ENCODE measurements at places on chromosomes 16 and 17.

DNA sequence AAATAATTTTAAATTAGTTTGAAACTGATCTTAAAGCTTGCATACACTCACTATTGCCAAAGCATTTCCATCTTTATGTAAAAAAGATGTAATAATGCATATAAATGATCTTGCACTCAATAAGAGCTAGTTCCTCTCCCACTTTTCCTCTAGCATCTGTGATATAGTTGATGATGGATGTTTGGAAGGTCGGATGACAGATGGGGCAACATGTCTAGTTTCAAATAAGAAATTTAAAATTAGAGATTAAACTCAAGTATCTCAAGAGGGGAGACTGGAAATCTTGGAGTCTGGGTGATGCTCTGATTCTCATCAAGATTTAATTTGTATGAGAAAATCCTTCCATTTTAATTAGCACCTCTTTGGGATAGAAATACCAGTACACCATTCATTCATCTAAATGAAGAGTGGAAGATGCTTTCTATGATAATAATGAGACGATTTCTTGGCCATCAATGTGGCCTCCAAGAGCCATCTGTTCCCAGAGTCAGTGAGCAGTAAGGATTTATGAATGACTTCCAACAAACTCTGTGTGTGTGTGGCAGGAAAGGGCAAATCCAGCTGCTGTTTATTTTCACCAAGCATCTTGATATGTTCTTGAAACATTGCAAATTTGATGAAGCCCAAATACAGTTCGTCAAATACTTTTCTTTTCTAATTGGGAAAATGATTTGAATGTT, 616.3 kb upstream of the CDH8 start:
- DNase-seq: no peak

DNA sequence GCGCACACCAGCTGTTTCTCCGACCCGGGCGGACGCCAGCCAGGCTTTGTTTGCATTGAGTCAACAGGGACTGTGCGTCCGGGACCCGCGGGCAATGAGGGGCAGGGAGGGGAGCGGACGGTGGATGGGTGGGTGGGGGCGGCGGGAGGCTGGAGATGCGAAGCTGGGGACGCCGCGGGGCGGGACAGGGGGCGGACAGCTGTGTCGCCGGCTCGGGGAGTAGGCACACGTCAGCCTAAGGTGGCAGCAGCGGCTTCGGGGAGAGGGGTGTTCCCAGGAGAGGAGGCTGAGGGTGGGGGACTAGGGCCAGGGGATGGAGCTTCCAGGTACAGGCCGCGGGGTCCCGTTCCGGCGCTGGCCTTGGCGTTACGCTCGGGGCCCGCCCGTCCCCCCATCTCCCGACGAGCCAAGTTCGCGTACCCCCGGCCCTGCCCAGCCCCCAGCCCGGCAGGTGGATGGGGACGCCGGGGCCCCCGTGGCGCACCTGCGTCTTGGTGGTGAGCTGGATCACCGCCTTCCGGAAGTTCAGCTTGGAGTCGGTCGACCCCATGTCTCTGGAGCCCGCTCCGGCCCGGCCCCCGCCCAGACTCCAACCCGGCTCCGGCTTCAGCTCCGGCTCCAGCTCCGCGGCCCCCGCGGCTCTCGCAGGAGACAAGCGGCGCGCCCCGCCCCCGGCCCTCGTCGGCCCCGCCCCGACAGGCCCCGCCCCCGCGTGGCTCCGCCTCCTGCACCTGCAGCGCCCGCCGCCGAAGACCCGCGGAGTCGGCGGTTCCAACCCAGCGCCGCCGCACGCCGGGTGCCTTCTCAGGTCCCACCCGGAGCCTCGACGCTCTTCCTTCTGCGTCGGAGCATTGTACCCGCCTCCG, at the start of gene HID1:
TSS of gene HID1 (minus strand) at position 653 of the 866 bp plus-strand sequence. CDS start at position 550, 103 bp downstream.
- peak; percentile 81 for DNase-seq

- no peak for DNase-seq
These were observed 450.0 kb downstream of the NPIPA7 start for GRCh38 chr16:16828913-16829398.

DNA sequence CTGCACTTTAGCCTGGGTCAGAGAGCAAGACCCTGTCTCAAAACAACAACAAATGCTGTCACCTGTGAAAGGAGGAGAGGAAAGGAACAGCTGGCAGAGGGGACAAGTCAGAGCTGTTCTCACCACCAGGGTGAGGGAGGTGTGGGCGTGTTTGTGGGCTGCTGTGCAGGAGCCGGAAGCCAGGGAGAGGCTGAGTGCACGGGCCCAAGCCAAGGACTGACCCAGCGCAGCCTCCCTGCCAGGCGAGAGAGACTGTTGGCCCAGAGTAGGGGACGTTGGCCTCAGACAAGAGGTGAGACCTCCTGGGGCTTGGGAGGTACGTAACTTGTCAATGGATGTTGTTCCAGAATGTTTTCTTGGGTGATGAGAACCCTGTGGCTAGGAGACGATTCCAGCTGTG, 10.7 kb downstream of the SPNS2 start:
- no peak for DNase-seq

DNA sequence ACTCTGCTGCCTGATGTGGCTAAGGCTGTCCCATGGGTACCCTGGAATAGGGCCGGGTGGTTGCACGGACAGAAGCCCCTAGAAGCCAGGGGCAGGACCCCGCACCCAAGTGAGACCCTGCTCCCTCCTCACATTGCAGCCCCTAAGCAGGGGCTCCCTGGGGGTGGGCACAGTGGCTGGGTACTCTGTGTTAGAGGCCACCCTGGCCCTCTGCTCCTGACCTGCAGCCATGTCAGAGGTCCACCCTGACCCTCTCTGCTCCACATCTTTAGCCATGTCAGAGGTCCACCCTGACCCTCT, 2.1 kb downstream of the CBFA2T3 start:
- DNase-seq: no peak

- DNase-seq: no peak
These were observed 533.8 kb upstream of the CDH5 start for GRCh38 chr16:65832679-65833078.

DNA sequence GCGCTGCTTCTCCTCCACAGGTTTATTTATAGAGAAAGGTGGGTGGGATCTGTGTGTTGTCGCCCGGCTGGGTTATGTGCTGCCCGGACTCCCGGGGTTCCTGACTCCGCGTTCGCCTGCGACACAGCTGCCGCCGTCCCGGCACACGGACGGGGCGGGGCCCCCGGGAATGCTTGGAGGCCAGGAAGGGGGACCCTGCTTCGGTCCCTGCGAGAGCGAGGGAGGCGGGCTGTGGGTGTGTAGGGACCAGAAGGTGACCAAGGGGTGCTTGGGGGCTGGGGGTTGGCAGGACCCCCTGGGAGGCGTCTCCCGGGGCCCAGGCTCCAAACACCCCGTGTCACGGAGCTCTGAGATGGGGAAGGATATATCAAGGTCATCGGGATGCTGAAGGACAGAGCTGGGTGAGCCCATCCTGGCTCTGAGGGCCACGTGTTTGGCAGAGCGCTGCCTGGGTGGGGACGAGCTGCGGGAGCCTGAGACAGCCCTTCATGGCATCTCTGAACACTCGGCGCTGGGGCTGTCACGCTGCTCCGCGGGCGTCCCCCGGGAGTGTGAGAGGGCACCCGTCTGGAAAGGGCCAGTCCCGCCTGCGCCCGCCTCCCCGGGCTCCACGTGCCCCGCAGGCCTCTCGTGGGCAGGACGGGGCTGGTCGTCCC, 4.2 kb downstream of the CACNA1H start:
- no peak for DNase-seq

Measured in T follicular helper cell (primary cell).